AML-193 (cell line): ENCODE measurements at places on chromosomes 2 and 18.

DNA sequence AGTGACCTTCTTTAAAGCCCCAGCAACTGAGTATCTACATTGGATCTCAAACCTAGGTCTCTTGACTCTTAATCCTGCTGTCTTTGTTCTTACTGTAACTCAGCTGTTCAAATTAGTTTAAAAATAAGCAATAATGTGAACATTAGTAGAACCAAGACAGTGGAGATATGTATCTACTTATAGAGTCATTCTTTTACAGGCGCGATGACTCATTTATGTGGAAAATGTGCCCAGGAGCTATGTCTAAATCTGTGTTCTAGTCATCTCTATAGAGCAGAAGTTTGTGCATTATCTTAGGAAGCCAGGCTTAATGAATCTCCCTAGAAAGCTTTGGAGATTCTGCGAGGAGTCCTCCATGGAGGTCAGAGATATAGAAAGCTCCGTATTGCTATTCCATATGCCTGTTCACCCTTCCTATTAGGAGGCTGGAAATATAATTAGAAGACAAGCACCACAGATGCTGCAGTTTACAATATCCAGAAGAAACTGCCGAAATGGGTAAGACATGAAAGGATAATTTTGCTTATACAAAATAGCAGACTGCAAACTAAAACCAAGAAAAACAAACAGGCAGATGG is 211.6 kb downstream of the TRIB2 start:
- DNase-seq: no peak

- no peak for DNase-seq
Measured at GRCh38 chr2:171360905-171361304, 72.9 kb downstream of the METTL8 start.

DNA sequence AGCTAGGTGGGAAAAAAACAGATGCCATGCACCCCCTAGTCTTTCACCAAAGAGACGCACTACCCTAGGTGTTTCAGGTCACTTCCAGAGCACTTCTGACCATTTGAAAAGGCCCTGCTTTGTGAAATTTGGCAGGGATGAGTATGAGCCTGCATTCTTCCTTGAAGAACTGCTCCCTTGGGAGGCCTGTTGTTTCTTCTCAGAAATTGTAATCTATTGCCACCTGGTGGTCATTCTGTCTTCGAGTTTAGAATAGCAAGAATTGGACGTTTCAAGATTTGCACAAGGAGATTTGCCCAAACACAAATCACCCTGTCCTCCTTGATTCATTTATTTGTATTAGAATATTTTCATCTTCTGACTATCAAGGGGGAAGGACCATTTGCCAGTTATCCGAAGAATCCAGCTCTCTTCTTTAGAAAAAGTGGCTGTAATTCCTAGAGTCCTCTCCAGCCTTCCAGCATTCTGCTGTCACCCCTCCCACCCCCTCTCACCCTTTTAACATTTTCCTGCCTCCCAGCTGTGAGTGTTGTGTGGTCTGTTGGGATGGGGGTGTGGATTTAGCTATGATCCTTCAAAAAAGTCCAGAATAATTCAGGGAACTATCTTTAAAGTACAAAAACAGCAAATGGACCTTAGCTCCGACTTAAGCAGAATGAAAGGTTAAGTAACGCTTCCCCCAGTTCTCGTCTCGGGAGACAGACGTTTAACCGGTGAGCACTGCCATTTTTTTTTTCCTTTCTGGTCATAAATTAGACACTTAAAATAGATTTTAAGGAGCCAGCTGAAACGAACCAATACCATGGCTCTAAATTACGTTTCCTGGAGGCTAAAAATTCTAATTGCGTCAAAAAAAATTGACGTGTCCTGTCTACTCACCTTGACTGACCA is 3.7 kb upstream of the GAD1 start:
- DNase-seq: peak; percentile 55

DNA sequence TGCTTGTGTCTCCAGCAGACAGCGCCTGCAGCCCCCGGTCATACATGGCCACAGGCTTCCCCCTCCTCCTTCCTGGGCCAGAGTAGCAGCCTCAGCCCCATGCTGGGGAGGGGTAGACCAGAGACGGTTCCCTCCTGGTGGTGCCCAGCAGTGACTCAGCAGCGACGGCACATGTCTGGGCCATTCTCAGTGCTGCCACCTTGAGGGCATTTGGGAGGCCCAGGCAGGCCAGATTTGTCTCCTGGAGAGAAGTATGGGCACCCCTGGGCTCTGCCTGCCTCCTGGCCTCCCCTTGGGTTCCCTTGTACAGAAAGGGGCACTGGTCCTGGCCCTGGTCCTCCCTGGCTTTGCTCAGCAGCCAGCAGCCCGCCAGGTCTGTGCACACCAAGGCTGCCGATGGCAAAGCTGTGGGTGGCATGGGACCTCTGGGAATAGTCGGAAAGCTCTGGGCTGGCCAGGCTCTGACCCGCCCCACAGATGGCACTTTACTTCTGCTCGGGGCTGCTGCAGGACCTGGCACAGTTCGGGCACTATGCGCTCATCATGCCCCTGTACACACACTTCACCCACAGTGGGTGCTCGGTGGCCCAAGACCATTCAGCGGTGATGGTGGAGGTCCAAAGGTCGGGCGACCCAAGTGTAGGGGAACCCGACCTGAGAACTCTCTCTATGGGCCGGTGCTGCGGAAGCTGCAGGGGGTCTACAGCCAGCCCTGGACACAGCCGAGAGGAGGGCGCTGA is 11.4 kb upstream of the ALPI start:
- DNase-seq: peak; percentile 41

DNA sequence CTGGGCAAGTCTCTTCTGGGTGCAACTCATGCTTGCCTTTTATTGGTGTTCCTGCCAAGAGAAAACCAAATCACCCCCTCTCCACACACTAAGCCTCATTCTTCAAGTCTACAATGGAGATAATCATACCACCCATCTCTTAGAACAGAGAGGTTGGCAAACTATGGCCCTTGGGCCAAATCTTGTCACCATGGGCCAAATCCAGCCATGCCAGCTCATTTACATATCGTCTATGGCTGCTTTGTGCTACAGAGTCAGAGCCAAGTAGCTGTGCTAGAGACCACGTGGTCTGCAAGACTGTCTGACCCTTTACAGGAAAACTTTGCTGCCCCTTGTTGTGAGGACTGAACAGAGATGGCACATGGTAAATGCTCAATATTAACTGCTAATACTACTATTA is 270.3 kb upstream of the PARD3B start:
- no peak for DNase-seq

- no peak for DNase-seq
Measured at GRCh38 chr2:16006537-16007166, 66.3 kb downstream of the MYCN start.

GRCh38 chr2:176039375-176039774 is 37.3 kb upstream of the LNPK start:
- peak; percentile 43 for DNase-seq

- no peak for DNase-seq
Measured at GRCh38 chr18:25875551-25876240, 214.7 kb downstream of the SS18 start.

- no peak for DNase-seq
Measured at GRCh38 chr2:24051833-24052232, 2.3 kb downstream of the FKBP1B start.

GRCh38 chr2:11387843-11388242 is 43.4 kb upstream of the ROCK2 start:
- DNase-seq: no peak

DNA sequence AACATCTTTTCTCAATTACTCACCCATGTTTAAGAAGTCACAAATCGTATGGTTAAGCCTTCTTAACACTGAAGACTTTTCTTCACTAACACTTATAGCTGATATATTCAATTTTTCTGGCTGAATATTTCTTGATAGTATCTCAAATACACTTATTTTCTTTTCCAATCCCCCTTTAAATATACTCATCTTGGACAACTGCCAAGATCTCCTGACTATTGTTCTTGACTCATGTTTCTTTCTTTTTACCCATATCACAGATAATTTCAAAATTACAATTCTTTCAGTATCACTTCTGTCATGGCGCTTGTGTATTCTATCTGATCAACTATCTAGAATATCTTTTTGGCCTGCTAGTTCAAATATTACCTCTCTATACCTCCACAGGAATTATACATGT is 954.3 kb upstream of the ACVR2A start:
- DNase-seq: no peak

GRCh38 chr2:5696945-5697521 is 4.8 kb downstream of the SOX11 start:
- no peak for DNase-seq

- no peak for DNase-seq
Measured at GRCh38 chr2:136738044-136738443, 27.3 kb upstream of the THSD7B start.

DNA sequence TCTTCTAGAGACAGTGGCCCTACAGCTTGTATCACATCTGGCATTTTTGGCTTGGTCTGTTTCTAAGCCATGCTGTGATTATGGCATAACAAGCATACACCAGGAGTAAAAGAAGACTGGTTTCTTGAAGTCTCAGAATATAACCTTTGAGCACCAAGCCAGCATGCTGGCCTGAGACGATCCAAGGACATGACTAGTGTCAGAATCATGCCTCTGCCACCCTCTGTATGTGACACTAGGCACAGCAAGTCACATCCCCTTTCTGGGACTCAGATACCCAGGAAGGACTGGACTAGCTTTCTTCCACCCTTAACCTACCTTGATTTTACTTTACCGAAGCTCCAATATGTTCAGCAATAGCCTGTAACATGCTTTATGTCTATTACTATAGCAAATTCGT is 345.5 kb downstream of the SETBP1 start:
- DNase-seq: no peak

- DNase-seq: no peak
Measured at GRCh38 chr18:13120255-13120654, 98.3 kb upstream of the LDLRAD4 start.

- no peak for DNase-seq
Measured at GRCh38 chr2:60551240-60552077, 2.0 kb downstream of the BCL11A start.

DNA sequence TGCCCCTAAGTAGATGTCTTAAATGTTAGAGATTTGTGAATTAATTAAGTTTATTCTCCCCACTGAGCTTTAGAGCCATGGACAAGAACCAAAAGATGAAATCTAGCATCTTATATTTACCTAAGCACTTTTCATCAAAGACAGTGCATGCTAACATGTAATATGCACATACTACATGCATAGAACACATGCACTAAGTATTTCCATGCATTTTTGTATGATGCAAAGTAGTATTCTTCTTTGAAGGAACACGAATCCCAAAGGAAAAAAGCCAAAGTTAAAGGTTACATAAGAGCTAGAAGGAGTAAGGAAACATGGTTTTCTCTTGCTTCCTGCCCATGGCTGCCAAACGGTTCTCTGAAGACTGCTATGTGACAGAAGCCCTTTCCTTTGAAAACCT is 15.3 kb downstream of the STAMBP start:
- DNase-seq: no peak

DNA sequence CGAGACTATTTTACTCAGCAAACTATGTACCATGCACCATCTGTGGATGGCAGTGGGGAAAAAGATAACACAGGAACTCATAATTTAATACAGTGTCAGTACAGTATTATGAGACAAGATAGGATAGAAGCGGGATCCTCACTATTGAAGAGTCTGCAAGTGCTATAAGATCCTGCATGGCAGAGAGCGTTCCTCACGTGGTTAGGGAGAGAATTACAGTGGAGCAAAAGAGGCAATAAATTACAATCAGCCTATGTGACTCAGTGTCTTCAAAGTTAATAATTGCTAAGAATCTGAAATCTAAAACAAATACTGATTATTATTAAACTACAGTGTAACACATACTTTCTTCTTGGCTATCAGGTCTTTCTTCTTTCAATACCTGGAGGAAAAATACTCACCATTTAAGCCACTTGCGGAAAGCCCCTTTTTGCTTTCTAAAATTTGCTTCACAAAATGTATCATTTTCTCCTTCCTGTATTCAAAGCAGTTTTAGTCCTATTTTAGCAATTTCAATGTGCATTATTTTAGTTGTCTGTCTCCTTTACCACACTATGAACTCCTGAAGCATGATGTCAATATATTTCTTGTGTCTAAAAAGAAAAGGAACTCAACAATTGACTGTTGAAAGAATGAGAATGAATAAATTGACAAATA is 342.9 kb downstream of the SPAG16 start:
- DNase-seq: no peak

DNA sequence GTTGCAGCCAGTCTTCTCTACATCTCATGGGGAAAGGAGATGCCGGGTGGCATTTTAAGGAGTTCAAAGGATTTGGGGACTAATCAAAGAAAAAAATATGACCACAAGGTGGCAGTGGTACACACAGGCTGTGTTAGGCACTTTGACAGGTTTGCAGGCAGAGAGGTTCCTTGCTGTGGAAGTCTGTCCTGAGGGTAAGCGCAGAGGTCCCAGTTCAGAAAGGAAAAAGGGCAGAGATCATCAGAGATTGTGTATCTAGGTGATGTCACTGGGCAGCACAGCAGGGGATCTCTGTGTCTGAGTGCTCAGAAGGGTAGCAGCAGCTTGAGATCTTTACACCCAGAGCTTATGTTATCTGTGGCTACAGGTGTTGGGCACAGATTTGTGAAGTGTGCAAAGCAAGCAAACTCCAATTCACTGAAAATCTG is 231.4 kb downstream of the LRRTM1 start:
- peak; percentile 16 for DNase-seq

DNA sequence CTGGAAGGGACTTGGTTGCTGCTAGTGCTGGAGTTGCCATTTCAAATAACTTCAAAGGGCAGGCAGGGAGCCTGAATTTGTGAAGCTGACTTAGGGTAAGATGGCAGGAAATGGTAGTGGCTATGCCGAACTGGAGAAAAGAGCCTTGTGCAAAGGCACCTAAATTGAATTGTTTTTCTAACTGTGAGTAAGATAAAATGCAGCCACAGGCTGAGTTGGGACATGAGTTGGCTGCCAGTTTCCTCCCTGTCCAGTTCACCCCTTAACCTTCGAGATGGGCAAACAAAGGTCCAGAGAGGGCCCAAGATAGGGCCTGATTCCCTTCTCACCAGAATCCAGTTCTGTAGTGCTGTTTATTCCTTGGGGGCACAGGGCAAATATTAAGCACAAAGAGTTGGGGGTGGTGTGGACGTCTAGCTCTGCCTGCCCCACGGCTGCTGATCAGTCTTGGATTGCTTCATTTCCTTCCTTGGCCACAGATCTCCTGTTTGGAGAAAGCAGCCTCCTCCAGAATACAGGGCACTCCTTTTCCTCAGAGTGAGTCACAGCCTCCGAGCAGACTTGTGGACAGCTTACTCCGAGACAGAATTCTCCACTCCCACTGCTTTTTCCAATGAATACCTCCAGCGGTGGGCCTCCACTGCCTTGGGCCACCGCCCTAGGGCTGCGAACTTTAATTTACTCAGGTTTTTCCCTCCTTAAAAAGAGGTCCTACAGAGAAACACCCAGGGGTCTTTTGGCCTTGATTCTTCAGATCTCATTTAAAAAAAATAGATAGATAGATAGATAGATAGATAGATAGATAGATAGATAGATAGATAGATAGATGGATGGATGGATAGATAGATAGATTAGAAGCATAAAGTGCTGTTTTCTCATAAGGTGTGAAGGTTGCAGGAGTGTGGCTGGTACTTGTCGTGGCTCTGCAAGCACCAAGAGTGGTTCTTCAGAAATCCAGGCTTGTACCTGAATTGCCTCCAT is 18.4 kb upstream of the SLC20A1 start:
- peak; percentile 86 for DNase-seq
